ENCODE measurements at places on chromosomes 3 and 15.

GRCh38 chr3:33749546-33750210 is 31.6 kb upstream of the CLASP2 start:
- DNase-seq = no peak

- no peak for DNase-seq
These were observed 90.4 kb downstream of the MECOM start for GRCh38 chr3:169573148-169573547.

DNA sequence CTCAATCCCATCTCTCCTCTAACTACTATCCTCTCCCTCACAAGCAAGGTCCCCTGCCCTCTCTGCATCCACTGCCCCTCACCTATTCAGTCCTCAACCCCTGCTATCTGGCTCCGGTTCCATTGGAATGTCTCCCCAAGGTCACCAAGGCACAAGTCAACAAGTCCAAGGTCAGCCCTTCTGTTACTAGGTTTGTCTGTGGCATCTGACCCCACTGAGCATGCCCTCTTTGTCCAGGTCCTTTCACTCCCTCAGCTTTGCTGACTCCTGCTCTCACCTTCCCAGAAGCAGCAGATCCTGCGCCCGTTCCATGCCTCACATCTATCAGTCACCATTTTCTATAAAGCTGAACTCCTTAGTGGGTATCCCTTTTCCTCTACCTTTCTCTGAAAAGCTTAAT is 8.3 kb upstream of the SEMA7A start:
- DNase-seq = no peak

GRCh38 chr15:58233341-58233740 is 95.2 kb downstream of the AQP9 start:
- DNase-seq = no peak

- no peak for DNase-seq
These were observed 5.1 kb upstream of the B4GALT4 start for GRCh38 chr3:119245778-119246177.

DNA sequence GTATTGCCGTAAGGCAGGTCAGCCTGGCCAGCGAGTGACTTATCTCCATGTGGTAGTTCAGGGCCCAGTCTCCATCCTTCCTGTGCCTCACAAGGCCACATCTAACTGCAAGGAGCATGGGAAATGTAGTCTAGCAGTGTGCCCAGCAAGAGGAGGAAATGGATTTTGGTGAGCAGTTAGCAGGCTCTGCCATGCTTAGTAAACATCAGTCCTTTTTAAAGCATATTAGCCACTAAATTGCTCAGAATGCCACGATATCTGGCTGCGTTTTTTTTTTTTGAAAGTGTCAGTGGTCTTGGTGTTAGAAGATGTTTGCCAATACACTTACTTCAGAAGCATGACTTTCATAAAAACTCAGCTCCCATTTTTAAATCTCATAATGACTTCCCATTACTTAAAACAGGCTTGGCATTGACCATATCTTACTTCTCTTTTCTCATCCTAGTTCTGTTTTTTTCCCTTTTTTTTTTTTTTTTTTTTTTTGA is 470.2 kb upstream of the TPRG1 start:
- no peak for DNase-seq

DNA sequence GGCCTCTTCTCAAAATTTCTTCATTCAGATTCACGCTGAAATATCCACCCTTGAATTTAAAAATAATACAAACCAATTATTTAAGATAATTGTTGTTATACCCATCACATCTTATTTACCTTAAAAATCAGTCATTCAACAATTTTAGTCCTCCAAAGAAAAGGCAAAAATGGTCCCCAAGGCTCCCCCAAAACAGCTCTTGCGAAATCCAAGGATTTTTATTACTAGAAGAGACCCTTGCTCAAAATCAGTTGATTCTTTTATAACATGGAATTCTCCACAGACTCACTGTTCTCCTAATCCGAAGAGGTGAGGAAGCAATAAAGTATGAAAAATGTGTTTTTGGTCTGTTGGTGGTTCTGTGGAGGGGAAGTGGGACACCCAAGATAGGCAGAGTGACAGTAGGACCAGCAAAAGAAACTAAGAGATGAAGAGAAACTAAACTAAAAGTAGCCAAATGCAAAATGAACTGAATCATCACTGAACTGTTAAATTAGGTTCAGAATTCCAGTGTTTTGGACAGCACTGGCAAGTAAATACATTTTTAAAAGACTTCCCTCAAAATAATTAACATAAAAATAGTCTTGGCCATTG is 19.1 kb upstream of the PLCH1 start:
- no peak for DNase-seq

- no peak for DNase-seq
These were observed 48.8 kb upstream of the MAP4 start for GRCh38 chr3:48065035-48065434.

DNA sequence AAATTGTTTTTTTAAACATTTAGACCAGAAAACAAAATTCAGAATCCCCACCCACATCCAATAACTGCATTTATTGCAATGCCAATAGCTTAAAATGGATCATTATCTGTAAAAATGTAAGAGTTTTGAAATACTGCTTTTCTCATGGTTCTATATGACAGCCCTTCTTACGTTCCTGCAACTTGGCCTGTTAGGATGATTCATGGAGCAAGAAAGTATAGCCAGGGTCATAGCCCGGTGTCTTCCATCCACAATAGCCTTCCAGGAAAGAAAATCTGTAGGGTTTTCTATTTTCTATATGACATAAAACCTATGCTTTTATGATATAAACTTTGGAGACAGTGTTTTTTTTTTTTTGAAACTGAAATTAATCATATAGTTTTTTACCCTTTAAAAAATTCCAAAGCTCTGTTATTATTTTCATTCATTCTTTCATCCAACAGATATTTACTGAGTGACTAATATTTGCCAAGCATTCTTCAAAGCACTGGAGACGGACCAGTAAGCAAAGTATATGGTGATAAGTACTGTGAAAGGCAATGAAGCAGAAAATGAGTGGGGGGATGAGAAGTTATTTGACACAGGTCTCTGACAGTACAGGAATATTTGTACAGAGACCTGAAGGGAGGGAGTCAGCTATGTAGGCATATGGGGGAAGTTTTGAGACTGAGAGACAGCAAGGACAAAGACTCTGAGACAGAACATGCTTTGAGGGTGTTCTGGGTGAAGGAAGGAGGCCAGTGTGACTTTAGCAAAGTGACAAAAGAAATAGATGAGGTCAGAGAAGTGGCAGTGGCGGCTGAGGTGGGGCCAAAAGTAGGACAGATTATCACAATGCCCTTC is 29.0 kb upstream of the SLC2A2 start:
- no peak for DNase-seq

- DNase-seq = no peak
These were observed 21.5 kb upstream of the KCNMB3 start for GRCh38 chr3:179272385-179272784.

- no peak for DNase-seq
These were observed 52.3 kb upstream of the ACVR2B start for GRCh38 chr3:38401246-38401962.

DNA sequence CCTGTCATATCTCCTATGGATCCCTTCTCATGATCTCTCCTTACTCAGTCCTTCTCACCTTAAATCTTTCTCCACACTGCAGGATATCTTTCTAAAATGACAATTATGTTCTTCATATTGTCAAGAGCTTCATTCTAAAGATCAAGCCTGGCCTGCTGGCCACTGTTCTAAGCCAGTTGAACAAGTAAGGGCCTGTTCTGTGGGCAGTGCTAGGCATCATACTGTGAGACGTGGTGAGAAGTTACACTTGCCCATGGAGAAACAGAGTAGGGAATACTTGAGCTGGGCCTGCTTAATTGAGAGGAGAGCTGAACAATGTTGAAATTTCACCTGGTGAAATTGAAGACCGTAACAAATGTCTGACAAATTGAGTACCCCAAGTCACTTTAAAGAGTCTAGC is 184.1 kb upstream of the RASGRP1 start:
- DNase-seq = no peak
